Sigmoid colon (tissue), 7 donors: ENCODE measurements at places on chromosomes 6 and 20.
A peak's percentile ranks its signal among the peaks of the same experiment; 100 is the strongest.

GRCh38 chr20:7196481-7196880 is 429.0 kb downstream of the BMP2 start:
- no peak for DNase-seq

DNA sequence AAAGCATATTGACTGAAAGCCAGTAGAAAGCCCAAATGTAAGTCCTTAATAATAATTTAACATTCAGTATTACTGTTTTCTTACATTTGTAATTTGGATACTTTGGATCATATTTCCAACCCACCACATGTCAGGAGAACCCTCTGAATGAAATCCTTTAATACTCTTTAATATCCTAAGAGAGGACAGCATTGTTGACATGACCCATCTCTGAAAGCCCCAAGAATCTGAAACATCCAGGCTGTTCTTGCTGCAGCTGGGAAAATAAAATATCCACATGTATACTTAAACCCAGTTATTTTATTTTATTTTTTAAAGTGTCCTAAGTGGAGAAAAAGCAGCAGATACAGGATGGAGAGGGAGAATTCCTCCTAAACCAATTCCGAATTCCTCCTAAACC is 130.8 kb upstream of the RIPOR2 start:
- no peak for DNase-seq

DNA sequence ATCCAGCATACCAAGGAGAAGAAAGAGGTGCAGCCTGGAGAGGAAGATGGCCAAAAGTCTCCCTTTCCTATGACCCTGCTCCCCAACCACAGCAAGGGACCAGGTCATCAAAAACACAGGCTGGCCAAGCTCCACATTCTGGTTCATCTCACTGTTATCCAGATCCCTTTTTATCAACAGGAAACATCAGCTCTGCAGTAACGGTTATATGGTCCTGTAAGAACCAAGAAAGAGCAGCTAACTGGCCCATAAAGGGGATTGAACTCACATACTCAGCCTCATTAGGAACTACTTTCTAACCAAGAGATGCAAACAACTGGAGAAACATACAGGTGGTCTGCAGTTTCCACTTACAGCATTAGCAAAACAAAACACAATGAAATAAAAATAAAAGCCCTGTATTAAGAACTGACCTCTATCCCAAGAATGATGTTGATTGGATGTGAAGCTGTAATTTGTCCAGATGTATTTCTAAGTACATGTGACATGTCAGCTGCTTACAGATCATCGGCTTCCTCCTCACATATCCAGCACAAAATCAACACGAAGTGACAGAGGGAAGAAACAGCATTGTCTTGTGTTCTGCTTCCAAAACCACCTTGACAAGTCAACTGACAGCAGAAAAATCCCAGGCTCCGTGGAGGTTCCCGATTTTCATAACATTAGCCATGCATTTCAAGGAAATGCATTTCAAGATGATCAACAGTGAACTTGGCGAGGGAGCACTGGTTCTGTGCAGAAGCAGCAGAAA is 557.2 kb upstream of the AGPAT4 start:
- DNase-seq: no peak

DNA sequence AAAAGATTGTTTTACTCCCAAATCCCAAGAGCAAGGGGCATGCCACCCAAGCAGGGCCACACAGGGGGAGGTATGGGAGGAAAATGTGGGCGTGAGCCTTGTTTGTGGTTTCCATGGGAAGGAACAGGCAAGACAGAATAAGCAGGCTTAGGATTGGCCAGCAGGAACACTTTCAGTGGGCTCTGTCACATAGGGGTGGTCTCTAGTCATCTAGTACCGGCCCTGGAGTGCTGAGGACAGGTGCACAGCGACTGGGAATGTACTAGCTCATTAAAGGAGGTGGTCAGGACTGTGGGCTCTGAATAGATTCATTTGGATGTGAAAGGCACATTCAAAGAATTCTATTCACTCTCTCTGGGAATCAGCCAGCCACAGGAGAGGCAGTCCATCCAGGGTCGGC is 175.6 kb downstream of the TBC1D7 start:
- DNase-seq: no peak

- no peak for DNase-seq
Observed at GRCh38 chr20:44540834-44541233, 19.0 kb upstream of the SERINC3 start.

- DNase-seq: no peak
Observed at GRCh38 chr20:16145919-16146318, 427.3 kb downstream of the KIF16B start.

DNA sequence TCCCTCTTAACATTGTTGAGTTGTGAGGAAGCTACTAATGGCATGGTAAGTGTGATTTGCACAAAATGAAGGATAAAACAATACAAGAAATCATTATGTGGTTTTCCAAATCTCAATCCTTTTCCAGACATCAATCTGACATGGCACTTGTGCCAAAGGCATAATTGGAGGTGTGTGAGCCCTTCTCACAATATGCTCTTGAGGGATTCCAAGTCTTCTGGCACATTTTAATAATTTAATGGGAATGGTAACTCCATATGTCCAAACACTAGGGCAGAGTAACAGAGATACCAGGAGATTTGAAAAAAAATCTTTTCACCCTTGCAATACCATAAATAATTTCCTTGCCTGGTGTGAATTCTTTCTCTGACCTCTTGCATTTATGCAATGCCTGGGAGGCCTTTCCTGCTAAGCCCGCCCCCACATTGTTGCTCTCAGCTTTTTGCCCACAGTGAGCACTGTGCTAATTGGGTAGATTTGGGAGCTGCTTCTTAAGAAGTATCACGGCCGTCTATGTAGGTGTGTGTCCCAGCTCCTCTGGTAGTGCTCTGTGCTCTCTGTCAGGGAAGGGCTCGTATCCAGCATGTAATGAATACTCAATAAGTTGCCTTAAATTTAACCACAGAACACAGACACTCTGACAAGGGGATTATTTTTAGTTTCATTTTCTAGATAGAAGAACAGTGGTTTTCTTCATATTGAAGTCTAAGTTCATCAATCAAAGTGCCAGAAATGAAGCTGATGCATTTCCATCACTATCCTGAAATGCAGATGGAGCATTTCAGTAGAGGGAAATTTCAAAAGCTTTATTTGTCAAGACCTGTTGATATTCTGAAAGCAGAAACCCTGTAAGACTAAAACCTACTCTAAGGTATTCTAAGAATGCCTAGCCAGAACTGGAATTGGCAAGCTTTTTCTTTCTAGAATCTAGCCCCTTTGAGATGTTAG is 54.4 kb upstream of the CEP85L start:
- DNase-seq: no peak

DNA sequence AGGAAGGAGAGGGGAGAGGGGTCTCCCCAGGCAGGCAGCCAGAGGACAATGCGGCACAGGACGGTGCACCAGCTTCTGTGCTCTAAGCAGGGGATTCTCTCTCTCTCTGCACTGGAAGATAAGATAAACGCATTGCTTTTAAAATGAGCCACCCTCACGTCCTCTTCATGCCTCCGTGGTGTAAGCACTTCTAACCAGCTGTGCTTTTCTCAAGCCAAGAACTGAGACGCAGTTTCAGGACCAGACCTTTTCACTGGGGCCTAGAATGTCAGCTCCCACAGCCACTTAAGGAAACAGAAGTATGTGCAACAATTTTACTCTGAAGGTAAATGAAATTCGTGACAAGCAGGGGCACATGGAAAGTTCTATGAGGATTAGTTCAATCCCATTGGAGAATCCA is 82.4 kb downstream of the PSMB1 start:
- no peak for DNase-seq

DNA sequence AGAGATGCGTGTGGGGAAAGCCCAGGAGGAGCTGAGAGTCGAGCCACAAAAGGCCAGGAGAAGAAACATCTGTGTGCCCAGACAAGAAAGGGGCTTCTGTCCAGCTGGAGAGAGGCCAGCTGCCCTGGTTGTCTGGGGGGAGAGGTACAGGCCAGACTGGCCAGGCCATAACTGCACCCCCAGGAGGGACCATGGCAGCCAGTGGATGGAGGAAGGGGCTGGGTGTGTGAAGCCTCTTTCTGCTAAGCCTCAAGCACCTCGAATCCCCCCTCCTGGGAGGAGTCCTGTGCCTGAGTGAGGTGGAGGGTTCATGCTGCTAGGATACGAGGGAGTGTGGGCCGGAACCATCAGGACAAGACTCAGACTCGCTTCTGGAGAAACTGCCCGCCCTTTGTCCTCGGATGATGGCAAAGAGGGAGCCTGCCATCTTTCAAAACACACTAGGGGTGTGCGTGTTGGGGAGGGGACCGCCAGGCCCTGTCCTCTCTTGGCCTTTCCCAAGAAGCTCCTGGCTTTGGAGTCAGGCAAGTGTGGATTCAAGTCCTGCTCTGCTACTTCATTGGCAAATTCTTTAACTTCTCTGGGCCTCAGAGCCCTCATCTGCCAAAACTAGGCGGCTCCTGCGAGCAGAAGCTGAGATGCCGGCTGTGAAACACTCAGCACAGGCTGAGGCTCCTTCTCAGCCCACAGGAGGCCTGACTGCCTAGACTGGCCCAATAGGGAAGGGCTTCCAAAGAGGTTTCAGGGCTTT is 90.3 kb downstream of the ASXL1 start:
- peak; percentile 83 for DNase-seq

DNA sequence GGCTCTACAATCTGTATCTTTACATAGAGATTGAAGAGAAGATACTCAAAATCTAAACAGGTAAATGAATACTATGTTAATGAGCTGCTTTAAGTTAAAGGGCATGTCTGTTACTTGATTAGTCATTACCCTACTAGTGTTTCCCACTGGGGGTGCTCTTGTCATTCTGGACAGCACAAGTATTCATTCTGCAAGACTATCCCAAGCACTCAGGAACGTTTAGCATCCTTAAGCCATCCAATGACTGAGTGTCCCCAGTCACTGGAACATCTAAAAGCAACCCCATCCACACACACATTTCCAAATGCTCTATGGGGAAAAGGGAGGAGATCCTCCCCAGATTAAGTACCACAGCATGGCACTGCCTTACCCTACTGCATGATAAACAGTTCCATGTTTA is 25.7 kb downstream of the EZR start:
- DNase-seq: no peak

DNA sequence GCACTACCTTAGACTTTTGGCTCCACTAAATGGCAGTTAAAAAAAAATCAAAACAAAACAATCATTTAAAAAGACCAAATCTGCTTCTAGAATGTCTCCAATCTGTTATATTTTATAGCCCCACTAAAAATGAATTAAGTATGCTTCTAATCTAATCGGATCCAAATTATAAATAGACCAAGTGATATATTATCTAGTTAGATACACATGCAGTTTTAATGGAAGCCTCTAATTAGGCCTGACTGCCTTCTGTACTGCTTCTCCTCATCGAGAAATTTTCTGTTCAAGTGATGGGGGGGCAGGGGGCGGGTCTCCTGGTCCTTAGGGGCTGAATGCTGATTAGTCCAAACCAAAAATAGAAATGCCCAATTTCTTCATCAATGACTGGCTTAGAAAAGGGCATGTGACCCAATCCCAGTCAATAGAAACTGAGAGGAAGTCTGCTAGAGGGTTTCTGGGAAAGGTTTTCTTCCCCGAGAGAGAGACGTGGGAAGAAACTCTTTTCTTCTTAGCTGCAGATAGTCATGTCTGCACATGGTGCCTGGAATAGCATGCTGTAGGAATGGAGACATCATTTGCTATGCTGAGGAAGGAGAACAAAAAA is 6.9 kb downstream of the SESN1 start:
- DNase-seq: no peak

GRCh38 chr6:118535176-118535844 is 12.8 kb upstream of the PLN start:
- DNase-seq: no peak

DNA sequence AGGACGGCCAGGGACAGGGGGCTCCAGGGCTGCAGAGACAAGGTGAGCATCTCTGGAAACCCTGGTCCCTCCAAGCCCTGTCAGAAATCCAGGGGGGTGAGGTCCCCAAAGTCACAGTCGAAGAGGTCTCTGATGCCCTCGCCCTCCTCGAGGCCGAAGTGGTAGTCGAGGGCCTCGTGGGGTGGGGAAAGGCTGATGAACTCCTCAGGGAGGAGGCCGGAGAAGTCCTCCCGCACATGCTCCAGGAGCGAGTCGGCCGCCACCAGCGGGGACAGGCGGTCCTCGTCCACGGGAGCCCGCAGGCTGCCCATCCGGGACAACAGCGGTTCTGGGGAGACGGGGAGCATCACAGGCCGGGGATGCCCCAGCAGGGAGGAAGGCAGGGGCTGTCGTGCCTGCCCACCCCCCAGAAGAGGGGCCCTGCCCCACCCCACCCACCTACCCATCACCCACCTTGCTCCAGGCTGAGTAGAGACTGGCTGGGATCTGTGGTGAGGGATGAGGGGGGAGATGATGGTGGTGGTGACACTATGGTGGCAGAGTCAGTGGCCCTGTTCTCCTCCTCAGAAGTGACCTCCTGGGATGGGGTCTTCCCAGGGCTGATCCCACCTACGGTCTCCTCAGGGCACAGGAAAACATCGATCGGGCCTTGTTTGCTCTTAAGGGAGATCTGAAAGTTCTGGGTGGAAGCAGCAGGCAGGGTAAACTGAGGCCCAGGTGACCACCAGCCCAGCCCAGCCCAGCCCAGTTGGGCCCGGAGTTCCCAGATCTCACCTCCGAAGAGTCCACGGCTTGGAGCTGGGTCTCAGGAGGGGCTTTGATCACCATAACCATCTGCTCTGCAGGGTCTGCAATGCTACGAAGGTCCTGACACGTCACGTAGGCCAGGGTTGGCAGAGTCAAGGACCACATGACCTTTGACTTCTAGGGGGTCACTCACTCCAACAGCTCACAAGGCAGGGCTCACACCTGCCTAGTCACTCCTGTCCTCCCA is 2.7 kb upstream of the NECAB3 start:
- DNase-seq: no peak

GRCh38 chr6:71123051-71123450 is 165.6 kb upstream of the OGFRL1 start:
- DNase-seq: no peak

GRCh38 chr6:22025468-22026163 is 271.2 kb downstream of the PRL start:
- no peak for DNase-seq

DNA sequence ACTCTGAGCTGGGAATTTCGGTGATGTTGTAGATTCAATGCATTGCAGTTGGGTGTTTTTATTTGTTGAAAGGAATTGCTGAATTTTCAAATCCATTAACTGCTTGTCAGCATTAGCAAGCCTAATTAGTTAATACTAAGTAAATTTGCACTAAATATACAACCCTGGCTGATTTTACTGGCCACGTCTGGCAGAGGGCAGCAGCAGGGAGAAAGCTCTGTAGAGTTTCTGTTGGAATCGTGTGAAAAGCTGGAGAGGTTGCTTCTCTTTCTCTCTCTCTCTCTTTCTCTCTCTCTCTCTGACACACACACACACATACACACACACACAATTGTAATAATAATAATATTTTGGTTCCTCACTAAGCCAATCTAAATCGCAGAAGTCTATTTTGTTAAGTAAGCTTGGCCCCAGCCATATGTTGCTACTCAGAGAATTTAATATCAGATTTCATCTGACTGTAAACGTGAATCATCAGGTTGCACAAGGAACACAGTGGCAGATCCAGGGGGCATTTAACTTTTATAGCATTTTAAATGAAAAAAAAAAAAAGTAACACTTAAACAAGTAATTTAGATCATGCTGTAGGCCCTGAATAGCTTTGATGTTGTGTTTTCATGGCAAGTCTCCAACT is 289.5 kb downstream of the ESR1 start:
- DNase-seq: no peak

GRCh38 chr6:100257793-100258395 is 206.8 kb downstream of the SIM1 start:
- no peak for DNase-seq

GRCh38 chr20:13831476-13831875 is 46.6 kb downstream of the NDUFAF5 start:
- DNase-seq: no peak
